ENCODE measurements at places on chromosomes 12 and 14.

- no peak for DNase-seq
Observed at GRCh38 chr14:63287666-63288483, 30.9 kb downstream of the GPHB5 start.

- no peak for DNase-seq
Observed at GRCh38 chr12:13167226-13167625, 29.3 kb upstream of the EMP1 start.

DNA sequence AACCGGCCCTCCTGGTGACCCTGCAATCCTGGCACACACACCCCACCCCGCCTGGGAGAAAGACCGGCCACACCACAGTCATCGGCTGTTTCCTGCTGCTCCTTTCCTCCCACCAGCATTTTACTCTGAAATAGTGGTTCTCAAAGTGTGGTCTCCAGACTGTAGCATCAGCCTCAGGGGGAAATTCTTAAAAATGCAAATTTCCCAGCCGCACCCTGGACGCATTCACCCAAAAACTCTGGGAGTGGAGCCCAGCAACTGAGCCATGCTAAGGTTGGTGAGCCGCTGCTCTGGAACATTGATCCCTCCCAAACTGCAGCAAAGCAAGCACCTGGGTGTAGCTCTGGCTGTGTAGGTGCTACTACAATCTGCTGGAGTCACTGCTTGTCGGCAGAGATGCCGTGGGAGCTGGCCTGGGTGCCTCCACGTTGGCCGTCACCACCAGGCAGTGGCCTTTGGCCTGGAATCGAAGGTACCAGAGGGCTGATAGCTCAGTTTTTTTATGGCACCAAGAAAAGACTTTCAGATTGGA, 38.4 kb upstream of the BCL2L14 start:
- DNase-seq, result no peak

- no peak for DNase-seq
Observed at GRCh38 chr14:90617961-90618360, 198.3 kb downstream of the TTC7B start.

GRCh38 chr12:82130762-82131161, 227.4 kb downstream of the CCDC59 start:
- no peak for DNase-seq

- DNase-seq, result no peak
Observed at GRCh38 chr12:83477696-83478095, 791.0 kb downstream of the TMTC2 start.
